ENCODE measurements at places on chromosomes 11 and 22.

DNA sequence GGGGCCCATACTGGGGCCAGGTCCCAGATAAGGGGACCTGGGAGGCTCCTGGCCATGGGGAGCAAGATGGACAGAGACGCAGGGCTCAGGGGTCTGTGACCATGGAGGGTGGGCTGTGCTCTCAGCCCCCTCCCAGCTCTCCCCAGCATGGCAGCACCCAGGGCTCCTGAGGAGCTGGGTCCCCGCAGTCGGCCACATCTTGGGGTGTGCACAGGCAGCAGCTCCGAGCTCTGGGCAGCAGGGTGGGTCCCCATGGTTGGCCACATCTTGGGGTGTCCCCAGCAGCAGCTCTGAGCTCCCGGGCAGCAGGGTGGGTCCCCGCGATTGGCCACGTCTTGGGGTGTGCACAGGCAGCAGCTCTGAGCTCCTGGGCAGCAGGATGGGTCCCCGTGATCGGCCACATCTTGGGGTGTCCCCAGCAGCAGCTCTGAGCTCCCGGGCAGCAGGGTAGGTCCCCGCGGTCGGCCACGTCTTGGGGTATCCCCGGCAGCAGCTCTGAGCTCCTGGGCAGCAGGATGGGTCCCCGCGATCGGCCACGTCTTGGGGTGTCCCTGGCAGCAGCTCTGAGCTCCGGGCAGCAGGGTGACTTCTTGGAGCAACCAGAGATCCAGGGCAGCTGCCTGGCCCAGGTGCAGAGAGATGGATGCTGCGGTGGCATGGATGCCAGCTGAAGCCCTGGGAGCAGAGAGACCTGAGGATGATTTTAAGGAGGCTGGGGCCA is 18.3 kb upstream of the MUC5B start:
- no peak for DNase-seq

- DNase-seq: no peak
Observed at GRCh38 chr11:69352166-69352565, 58.2 kb downstream of the MYEOV start.

- no peak for DNase-seq
Observed at GRCh38 chr11:94181943-94182342, 53.3 kb downstream of the PANX1 start.

DNA sequence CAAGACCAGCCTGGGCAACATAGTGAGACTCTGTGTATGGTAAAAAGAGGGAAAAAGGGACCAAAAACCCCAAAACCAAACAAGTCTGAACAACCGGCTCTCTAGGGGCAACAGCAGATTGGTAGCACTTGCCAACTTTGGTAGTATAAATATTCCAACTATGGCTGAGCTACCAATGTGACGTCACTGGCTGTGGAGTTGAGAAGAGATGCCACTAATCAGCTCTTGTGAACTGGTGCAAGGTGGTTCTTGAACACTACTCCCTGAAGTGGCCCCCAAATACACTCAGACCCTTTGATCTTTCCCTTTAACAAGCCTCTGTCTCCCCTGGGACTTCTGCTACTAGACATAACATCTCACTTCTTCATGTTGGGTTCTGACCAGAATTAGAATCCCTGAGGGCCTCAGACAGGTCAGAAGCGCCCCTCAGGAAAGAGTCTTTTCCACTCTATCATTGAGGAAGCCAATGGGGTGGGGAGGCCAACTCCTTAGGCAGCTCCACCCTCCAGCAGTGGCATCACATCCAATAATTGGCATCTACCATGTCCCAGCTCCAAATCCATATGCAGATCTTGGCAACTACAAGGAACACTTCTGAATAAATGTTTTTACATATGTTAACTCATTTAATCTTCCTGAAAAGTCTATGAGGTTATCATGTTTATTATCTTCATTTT is 49.2 kb downstream of the RPL27A start:
- no peak for DNase-seq

DNA sequence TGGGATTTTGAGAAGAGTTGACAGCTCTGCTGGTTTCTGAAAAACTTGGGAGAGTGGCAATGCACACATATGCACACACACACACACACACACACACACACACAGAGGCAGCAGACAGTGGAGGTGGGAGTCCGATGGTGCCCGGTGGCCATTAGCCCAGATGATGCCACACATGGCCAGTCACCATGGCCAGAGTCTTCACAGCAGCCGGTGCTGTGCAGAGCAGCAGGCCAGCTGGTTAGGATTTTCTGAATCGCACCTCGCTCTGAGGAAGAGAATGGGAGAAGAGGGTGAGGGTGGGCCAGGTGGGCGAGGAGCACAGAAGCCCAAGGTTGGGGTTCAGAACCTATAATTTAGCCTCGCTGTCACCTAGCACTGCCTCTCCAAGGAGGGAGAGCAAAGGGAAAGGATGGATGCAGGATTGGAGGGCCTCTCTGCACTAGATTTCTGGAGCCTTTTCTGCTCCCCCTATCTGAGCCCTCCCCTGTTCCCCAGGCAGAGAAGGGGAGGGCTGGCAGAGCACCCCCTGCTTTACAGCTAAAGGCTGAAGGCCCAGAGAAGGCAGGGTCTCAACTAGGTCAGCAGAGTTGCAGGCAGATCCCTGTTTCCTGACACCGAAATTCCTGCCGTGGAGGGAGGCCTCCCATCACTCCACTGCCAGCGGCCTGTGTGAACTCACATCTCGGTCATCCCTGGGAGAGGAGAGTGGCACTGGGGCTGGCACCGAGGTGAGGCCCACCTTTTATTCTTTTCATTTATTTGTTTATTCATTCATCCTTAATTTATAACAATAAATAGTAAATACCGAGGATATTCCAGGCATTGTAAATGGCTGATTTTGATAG is 25.8 kb upstream of the FXYD6 start:
- DNase-seq: no peak

- no peak for DNase-seq
Observed at GRCh38 chr22:47110817-47111443, 348.5 kb downstream of the TBC1D22A start.

GRCh38 chr11:121452609-121453150 is at the start of gene SORL1-AS1:
SORL1-AS1 (minus strand) TSS chr11:121452967.
- no peak for DNase-seq

GRCh38 chr11:118086913-118087768 is at the start of gene SMIM35:
SMIM35 (minus strand) TSS chr11:118086963; CDS start chr11:118086757, 206 bp downstream.
- DNase-seq: no peak

- no peak for DNase-seq
Observed at GRCh38 chr11:98090861-98091505, 929.8 kb upstream of the CNTN5 start.

- DNase-seq: no peak
Observed at GRCh38 chr22:11042116-11042515, 4485.9 kb upstream of the OR11H1 start.

DNA sequence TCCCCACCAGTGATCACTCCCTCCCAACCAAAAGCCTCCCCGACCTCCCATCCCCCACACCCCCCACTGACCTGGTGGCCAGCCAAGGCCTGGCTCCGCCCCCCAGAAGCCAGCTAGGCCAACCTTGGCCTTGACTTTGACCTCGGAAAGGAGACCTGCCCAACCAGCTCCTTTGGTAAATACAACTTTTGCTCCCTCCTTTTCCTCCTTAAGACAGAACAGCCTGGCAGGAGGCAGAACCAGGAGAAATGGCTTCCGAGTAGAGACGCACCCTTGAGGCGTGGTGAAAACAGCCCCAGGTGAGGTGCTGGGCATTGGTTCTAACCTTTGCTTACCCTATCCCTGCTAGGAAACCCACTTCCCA is 27.0 kb downstream of the PLEKHA7 start:
- DNase-seq: no peak

DNA sequence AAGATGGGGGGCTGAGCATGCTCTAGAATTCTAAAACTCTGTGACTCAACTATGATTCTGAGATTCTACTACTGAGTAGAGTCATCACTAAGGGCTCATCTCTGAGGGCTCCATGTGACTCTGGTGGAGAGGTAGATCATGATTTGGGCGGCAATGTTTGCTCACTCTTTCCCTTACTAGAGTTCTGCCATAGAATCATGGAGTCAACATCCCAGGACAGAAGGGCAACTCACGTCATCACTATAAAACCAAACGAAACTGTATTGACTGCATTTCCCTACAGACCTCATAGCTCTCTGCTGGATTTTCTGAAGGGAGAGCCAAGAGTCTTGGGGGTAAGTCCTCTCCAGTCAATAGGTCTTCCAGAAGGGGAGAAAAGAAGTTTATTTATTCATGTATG is at the start of gene MS4A14:
TSS of gene MS4A14 (plus strand) at position 78 of the 400 bp plus-strand sequence. CDS start at position 198, 120 bp downstream.
- no peak for DNase-seq

- DNase-seq: no peak
Observed at GRCh38 chr11:78110830-78111229, 28.6 kb downstream of the ALG8 start.

GRCh38 chr22:17501679-17502285 is 61.5 kb upstream of the SLC25A18 start:
- peak; percentile 79 for DNase-seq

DNA sequence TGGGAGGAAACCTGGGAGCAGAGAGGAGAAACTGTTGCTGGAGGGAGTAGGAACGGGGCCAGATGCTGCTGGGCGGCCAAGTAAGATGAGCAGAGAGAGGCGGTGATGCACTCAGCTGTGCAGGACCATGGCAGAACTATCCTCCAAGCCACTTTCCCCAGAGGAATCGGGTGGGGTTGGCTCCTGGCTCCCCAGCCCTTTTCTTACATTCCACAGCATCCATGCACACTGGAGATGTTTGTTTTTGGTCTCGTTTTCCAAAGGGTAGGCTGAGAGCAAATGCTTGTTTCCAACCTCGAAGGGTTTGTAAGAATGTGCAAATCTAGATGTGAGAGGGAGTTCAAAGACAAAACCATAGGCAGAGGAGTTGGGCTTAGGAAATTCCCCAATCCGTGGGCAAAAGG is 73.2 kb downstream of the DBX1 start:
- no peak for DNase-seq

GRCh38 chr11:117374316-117375055 is 46.8 kb downstream of the CEP164 start:
- DNase-seq: no peak

GRCh38 chr22:21832291-21833290 is 34.9 kb downstream of the MAPK1 start:
- DNase-seq: no peak

GRCh38 chr11:46698597-46698996 is 1.8 kb downstream of the ARHGAP1 start:
- DNase-seq: no peak

- no peak for DNase-seq
Observed at GRCh38 chr11:28849053-28849452, 740.9 kb downstream of the METTL15 start.

DNA sequence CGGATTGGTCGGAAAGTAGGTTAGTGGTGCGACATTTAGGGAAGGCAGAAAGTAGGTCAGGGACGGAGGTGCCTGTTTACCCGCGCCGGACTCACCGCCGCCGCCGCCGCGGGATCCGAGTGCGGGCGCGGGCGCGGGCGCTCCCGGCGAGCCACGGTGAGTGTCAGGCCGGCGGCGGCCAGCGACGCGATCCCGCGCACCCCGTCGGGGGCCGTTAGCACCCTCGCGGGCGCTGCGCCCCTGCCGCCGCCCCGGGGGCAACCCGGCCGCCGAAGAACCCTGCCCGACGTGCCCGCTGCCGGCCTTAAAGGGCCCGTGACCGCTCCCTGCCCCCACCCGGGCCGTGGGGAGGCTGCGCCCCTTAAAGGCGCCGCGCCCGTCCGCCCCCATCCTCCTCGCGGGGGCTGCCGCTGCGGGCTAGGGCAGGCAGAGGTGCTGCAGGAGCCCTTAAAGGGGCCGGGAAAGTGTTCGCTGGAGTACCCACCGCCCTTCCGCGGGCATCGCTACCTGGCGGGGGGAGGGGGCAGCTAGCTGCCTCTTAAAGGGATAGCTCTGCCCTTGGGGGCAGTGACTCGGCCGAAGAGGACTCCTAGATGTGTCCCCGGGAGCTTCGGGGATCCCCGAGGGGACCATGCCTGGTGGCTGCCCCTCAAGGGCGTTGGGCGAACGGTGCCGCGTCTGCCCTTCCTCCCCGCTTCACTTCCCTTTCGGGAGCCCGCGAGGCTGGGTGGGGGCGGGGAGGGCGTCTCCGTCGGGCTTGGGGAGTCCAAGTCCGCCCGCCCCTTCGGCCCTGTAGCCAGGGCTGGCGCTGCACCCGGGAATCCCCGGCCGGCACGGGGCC is at the start of gene BMAL1:
TSS of gene BMAL1 (plus strand) at position 23 of the 841 bp plus-strand sequence. CDS start 76,519 bp downstream, outside the sequence.
- no peak for DNase-seq
